ENCODE measurements at places on chromosomes 2 and 18.

DNA sequence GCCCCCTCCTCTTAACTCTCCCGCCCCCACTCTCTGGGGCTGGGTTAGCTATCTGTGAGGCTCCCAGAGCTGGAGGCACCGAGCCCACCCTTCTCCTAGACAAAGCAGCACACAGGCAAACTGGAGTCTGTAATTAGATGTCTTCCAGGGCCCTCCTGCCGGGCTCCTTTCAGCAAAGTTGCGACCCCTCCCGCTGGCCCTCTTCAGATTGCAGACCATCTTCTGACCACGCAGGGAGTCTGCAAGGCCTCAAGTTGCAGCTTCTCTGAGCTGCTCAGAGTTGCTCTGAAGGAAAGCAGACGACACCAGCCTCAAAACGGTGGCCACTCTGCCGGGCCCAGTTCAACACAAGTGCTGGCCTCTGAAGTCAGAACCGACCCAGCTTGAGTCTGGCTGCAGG lies 228.4 kb upstream of the COPS8 start:
- DNase-seq, result no peak

DNA sequence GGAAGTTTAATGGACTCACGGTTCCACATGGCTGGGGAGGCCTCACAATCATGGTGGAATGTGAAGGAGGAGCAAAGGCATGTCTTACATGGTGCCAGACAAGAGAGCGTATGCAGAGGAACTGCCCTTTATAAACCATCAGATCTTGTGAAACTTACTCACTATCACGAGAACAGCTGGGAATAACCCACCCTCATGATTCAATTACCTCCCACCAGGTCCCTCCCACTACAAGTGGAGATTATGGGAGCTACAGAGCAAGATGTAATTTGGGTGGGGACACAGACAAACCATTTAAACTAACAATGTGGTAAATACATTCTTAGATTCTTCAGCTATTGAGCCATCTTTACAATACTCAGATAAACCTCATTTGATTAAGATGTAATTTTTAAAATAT lies 176.1 kb downstream of the SH3BP4 start:
- no peak for DNase-seq

DNA sequence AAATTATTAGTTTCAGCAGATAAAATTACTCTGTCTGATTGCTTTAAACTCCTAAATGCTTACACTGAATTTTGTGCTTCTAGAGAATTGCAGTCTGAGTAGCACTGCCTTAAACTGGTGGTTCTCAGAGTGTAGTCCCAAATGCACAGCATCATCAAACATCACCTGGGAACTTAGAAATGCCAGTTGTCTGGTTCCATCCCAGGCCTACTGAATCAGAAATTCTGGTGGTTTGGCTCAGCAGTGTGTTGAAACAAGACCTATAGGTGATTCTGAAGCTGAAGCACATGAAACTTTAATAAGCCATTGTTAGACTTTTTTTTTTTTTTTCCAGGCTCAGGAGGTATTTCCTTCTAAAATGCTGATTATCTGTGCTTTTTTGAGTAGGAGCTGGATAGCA lies 22.0 kb downstream of the EPC2 start:
- DNase-seq, result no peak

- no peak for DNase-seq
Measured at GRCh38 chr2:28165087-28165635, 227.5 kb upstream of the FOSL2 start.

DNA sequence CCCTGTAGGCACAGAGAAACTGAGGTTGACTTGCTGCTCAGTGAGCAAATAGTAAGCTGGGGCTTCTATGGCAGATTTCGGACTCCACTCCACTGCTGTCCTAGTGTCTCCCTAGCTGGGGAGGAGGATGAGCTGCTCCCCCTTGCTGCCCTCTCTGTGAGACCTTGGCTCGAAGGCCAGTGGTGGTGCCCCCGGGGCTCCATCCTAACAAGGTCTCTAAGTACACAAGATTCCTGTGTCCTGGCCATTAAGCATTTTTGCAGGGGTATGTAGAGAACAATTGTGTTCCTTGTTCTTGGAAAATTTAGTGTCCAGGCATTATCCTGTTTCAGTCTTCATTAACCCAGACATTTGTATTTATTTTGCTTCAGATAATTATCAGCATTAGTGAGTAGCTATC lies 21.3 kb upstream of the BCL2L11 start:
- DNase-seq, result no peak

- DNase-seq, result no peak
Measured at GRCh38 chr18:2570772-2571199, 519 bp downstream of the METTL4 start.

GRCh38 chr18:40355726-40356125 lies 1599.3 kb upstream of the PIK3C3 start:
- DNase-seq, result no peak
